Activated T-helper 1 cell treated with anti-CD3 and anti-CD28 coated beads, Interleukin-12 subunit alpha, Interleukin-12 subunit beta, Interleukin-2, Interleukin-4 antibody, amounts not matched to agents 30 ng/mL and 10 ng/mL and 1 ng/mL, durations not matched to agents 14 hours and 24 hours and 36 hours (primary cell): ENCODE measurements at places on chromosomes 2 and 18. TPM values are rescaled to one million over a fixed set of nuclear protein-coding genes. Genes with fewer than 3 reads are reported as not detected.
A peak's percentile ranks its signal among the peaks of the same experiment; 100 is the strongest.

MAL gene
- total RNA-seq: 264 and 272 TPM in 2 replicates

MAB21L4 gene
- total RNA-seq: not detected in 2 replicates

TXNDC2 gene
- 0.26 TPM in 1 of 2 replicates, not detected in the other for total RNA-seq

DNA sequence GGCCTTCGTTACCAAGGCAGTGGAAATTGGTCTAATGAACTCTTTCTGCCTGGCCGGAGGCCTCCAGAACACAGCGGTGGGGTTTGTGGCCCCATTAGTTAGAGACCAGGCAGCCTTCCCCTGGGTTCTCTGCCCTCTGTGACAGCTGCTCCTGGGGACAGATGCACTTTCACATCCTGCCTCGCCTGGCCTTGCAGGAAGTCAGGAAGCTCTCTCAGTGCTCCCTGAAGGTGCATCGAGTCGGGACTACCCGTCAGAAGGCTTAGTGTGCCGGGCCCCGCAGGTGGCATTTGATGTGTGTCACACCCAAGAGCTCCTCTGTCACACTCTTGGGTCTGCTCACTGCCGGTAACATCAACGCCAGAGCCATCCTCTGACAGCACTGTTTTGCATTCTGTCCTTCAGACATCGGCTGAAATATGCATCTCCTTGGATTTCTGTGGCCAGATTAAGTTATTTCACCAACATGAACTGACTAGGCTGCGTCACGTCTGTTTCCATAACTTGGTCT, 158.3 kb downstream of the LDLRAD4 start:
- DNase-seq: peak; percentile 63

DNA sequence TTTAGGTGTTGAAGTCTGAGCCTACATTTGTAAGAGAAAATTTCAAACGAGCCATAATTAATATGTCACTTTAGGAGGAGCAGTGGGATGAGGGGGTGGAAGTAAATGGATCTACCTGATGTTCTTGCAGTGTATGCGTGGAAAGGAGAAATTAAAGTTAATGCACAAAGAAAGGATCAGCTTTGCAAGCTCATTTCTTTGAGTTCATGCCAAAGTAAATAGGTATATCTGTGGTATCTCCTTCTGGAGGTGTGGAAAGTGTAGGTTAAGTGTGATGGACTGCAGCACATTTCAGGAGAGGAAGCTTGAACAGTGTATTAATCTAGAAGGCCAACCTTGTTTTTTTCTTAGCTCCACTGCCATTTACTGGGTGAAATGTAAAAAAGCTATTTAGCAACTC, 307.5 kb upstream of the ZEB2 start:
- no peak for DNase-seq

DNA sequence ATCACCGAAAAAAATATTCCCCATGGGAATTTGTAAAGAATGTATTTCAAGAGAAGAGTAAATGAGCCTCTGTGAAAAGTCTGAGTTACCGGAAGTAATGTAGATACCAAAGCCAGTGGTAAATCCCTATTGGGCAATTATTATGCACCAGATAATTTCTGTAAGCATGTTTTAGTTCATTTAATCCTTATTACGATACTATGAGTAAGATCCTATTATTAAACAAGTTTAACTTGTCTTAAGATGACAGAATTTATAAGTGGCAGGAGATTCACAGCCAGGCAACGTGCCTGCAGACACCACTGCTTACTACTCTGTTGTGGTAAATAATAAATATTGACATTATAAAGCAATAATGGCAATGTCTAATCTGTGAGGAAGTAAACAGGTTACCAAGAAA, 280.8 kb upstream of the RGPD4 start:
- DNase-seq: no peak

GRCh38 chr2:120382541-120383144, 36.7 kb downstream of the INHBB start:
- DNase-seq: no peak

- DNase-seq: no peak
Measured at GRCh38 chr2:147634826-147635225, 210.0 kb upstream of the ACVR2A start.

GRCh38 chr2:65033178-65033577, 23.0 kb upstream of the CEP68 start:
- no peak for DNase-seq

GLI2 gene
- 0.32 and 0.62 TPM in 2 replicates for total RNA-seq

AOX1 gene
- 0.05 TPM in 1 of 2 replicates, not detected in the other for total RNA-seq

ATAD2B gene
- 25.9 and 27.8 TPM in 2 replicates for total RNA-seq

ALLC gene
- not detected in 2 replicates for total RNA-seq

DNA sequence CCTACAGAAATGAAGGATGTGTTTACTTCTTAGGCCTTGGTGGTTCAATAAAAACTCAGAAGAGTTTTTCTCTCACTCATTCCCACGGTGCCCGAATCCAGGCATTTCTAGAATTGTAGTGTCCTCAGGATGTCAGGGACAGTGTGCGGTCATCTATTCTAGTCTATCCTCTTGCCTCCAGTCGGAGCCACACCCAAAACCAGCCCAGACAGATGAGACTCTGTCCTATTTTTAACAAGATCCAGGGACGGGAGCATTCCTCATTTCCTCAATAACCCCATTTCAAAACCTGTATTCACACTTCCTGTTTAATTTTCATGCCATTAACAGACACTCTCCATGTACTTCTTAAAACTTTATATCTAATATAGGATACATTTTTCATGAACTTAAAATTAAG, 11.6 kb upstream of the RBMS1 start:
- DNase-seq: no peak
